Activated T-helper 9 cell treated with anti-CD3 and anti-CD28 coated beads, Interleukin-2, amount 50 U/mL, for 16 hours (primary cell): ENCODE measurements at places on chromosomes 1 and 21.

DNA sequence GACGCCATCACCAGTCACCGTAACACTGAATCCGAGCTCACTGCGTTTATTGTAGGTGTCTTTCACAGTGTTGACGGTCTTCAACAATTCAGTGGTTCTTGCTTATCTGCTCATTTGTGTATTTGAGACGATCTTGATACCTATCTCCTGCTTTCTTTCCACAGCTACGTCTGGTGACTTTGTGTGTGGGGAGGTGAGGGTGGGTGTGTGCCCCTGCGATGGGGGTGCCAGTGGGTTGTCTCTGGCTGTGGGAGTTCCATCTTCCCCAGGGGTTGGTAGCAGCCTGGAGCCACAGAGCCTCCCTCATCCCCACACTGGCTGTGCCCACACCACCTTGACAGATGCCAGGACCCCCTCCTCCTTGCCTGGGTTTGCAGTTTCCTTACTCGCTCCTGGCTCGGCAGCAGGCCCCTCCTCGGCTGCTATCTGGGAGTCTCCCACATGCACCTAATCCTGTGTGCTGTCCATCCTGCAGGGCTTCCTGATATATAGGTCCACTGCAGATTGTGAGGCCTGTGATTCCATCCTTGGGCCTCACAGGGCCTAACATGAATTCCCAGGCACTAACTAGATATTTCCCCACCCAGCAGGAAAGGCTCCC lies 6.3 kb upstream of the PARP1 start:
- no peak for DNase-seq

DNA sequence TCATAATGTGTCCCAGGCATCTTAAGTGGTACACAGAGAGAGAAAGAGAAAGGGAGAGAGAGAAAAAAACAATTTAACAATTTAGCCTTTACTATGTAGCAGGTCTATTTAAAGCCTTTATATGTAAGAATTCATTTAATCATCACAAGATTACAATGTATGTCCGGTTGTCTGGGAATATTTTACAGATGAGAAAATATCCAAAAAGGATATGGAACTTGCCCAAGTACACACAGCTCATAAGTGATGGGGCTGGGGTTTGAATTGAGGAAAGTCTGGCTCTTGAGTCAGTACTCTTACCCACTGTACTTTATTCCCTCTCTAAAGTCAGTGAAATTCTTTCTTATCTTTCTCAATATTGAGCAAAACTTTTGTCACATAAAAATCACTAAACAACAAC lies 104.6 kb downstream of the LYPLAL1 start:
- no peak for DNase-seq

DNA sequence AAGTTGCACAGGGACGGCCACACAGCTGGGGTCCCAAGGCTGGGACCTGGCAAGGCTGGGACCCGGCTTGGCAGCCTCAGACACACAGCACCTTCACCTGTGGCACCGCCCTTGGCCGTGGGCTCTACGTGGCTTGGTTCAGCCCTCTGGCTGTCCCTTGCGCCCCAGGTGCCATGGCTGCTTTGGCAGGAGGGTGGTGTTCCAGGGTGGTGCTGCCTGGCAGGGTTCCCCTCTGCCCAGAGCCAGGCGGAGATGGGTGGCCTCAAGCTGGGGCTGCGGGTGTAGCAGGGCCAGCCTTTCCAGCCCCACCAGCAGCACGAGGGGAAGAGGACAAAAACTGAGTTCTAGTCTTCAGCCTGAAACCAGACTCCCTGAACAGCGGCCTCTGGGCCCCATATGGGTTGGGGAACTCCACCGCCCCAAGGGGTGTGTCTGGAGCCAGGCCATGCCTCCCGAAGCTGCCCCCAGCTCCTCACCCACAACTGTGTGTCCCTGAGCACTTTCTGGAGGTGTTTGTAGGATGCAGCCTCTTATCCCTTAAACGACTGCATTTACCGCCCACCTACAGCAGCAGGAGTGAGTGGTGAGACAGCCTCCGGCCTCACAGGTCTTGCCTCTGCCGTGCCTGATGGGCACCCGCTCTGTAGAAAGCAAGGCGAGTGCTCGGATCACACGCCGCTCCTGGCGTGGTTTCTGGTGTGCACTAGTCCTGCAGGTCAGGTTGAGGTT lies 92.3 kb downstream of the PDE9A start:
- DNase-seq, result no peak

- DNase-seq, result peak; percentile 86
Measured at GRCh38 chr1:32351399-32352238, 10.7 kb downstream of the FAM229A start.

DNA sequence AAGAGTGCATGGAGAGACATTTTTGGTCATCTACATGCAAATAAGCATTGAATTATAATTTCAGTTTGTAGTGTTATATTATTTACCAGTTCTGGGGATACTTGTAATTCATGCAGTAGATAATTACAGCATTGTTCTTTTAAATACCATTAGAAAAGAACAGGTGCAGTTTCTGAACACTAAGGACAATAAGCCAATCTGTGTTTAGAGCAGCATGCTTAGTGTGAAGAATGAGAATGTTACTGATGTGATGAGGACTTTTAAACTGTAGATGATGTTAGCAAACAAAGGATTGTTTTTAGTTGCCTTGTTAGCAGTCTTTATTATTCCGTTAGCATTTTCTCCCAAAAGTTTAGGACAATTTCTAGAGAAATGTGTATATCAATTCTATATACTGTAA lies 348.3 kb downstream of the BRINP3 start:
- DNase-seq, result no peak

- DNase-seq, result no peak
Measured at GRCh38 chr1:220552672-220553260, 24.8 kb downstream of the MARK1 start.

DNA sequence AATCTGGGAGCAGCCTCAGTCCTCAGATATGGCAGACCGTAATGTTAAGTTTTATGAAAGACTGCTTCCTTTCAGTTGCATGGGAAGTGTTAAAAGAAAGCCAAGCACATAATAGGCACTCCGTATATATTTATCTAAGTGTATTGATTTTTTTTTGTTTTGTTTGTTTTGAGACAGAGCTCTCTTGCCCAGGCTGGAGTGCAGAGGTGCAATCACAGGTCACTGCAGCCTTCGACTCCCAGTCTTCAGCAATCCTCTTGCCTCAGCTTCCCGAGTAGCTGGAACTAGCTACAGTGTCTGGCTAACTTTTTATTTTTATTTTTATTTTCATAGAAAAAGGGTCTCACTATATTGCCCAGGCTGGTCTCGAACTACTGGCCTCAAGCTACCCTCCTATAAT lies 341.8 kb downstream of the USH2A start:
- no peak for DNase-seq

DNA sequence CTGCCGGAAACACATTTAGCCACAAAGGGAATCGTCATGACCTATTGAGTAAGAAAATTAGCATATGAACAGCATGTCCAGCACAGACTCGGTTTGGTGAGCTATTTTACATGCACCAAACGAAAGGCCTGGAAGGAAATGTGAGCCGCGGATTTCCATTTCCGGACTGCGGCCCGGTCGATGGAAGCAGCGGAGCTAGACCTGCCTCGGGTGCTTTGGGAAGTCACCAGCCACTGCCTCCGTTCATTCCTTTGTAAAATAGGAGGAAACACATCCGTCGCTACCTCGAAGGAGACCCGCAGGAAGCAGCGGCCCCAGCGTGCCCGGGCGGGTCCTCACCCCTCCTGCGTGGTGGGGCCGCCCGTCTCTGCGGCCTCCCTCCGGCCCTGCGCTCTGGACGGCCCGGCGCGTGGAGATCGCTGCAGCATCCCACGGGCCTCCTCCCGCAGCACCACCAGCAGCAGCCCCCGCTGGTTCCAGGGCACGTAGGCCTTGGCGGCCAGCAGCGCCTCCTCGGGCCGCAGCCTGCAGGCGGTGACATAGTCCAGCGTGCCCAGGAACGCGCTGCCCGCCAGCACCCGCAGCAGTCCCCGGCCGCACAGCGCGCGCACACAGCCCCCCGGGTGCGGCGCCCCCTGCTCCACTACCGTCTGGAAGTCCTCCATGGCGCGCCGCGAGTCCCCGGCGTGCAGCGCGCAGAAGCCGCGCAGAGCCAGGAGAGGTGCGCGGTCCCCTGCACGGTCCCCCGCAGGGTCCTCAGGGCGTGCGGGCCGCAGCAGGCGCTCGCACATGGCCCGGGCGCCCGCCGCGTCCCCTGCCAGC lies 12.1 kb downstream of the TTC34 start:
- no peak for DNase-seq

DNA sequence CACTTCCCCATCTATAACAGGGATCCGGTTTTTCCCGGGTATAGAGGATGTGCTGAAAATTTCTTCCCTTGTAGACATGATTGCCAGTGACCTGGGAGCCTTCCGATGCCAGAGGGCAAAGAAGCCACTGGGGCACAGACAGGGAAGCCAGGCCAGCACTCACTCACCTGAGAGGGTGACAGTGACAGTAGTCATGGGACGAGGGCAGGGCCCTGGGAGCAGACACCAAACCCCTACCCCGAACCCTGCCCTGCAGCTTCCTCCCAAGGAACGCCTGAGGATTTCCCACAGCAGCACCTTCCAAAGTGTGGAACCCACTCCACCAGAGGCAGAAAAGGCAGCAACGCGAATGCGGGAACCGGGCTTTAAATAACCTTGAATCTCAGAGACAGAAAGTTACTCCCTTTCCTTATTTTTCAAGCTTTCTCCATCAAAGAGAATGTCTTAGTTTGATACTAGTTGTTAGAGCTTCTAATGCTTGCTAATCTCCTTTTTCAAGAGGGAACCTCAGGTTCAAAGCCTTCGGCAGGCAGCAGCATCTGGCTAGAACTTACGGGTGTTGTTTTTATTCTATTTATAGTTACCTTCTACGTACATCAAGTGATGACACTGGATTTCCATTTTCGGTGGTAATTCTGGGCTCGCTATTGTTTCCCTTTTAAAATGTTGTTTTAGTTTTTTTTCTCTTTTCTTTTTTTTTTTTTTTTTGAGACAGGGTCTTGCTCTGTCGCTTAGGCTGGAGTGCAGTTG lies 2.8 kb downstream of the DDOST start:
- no peak for DNase-seq

DNA sequence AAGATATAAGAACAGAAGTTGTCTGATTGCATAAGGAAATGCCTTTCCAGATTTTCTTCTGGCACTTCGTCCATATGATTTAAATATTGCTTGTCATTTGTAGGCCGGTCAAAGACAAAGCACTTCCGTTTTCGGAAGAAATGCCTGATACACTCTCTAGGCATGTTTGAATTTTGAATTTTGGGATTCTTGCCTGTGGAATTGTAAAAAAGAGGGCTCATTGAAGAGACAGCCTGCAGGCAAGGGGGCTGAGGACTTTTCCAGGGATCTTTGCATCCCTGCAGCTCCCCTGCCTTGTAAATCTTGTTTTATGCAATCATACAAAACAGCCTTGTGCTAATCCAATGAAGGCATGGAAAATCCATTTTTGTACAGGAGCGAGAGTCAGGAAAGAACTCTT lies 7.4 kb downstream of the GBP4 start:
- DNase-seq, result no peak

DNA sequence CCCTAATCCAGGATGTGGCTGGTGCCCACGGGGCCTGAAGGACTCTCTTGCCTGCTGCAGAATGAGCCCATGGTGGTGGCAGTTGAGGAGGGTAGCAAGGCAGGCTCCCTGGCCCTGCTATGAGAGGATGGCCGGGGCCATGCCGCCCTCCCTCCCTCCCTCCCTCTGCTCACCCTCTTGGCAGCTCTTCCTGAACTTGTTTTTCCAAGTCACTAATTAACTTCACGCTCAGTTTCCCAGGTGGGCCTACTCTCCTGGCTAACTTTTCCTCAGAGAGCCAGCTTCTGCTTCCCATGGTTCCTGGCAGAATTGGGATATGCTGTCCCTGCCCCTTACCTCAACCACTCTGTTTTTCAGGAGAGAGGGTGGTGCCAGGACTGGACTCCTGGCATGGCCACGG lies 10.2 kb downstream of the KCNC4 start:
- DNase-seq, result no peak

GRCh38 chr21:36747815-36748383 lies 49.0 kb downstream of the SIM2 start:
- no peak for DNase-seq

GRCh38 chr1:150066838-150067183 lies 765 bp upstream of the VPS45 start:
- peak; percentile 17 for DNase-seq

DNA sequence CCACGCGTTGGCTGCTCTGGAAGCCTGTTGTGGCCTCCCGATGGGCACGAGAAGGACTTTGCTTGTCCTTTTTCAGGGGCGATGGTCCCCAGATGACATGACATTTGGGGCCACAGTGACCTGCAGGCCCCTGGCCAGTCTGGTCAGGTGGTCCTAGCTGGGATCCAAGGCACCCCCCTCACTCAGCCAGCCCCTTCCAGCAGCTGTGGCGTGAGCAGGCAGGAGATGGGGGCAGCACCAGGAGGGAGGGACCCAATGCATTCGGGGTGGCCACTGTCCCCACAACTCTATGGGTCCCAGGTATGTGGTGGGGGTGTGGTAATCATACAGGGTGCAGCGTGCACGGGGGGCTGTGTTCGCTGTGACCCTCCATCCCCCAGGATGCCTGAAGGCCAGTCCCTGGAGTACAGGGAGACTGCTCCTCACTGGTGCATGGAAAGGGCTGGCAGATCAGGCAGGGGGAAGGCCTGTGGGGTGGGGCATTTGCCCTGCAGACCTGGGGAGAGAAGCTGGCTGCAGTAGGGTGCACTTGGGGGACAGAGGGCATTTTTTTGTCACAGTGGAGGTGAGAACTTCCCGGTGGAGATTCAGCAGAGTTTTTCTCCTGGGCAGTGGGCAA lies 31.7 kb downstream of the WNT3A start:
- no peak for DNase-seq

DNA sequence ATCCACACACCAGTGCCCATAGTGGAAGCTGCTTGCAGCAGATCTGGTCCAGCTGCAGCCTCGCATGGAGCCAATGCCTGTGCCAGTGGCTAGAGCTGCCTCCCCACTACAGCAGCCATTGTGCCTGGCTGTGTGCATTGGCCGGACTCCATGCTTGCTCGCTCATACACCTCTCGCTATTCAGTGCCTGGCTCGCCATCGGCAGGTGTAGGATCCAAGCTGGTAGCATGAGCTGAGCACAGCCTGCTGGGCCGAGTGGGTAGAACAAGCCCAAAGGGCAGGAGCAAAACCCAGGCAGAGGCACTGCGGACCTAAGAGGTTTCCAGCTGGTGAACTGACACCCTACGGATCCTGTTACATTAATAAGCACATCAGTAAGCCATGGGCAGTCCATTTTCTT lies 1184.1 kb downstream of the AMY1C start:
- DNase-seq, result no peak

DNA sequence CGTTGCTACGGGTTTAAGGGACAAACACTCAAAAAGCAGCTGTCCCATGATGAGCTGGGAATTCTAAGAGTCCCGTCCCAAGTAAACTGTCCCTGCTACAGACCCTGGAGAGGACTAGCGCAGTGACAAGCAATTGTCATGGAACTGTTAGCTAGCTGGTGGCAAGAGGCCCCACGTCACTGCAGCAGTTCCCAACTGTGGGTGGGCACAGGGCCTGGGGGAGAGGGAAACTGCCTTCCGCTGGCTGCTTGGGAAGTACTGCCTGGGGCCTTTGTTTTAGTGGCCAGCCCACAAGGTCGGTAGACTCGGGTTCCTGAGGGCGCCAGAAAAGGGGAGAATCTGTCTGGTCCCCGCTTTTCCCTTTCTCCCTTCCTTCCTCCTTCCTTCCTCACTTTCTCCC lies 97.4 kb downstream of the LACTBL1 start:
- DNase-seq, result no peak

GRCh38 chr1:19650416-19651140 lies 6.5 kb downstream of the NBL1 start:
- no peak for DNase-seq
